ENCODE measurements at places on chromosomes 1 and 21.

DNA sequence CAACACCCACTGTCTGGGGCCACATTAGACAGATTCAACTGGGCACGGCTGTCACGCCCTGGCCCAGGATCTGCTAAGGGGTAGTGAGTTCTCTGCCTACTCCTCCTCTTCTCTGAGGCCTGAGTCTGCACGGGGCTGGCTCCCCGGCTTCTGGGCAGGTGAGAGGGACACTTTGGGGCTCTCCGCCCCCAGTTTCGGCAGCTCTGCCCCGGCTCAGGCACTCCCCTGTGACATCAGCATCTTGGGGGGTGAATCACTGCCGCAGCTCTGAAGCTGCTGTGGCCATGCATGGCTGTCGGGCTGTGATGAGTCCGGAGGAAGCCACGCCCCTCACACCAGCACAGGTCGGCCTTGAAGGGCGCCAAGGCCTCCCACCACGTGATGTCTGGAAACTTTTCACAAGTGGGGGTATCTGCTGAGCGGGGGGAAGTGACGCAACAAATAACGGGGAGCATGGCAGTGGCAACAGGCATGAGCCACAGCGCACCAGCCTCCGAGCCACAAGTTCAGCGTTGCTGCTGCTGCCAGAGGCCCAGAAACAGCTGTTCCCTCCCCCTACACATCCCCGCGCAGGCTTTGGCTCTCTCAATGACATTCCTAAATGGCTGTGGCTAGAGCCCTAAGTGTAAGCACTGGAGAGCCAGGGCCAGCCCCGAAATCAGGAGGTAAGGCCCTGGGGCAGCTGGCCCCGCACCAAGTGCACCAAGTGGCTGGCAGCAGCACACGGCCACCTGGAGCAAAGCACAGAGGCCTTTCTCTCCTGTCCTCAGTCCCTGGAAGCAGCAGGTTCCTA is 26.3 kb downstream of the ZBTB17 start:
- DNase-seq, result peak; percentile 94

- DNase-seq, result no peak
Observed at GRCh38 chr1:228958121-228958520, 222.8 kb downstream of the RHOU start.

GRCh38 chr1:204079608-204079999 is 6.7 kb downstream of the SOX13 start:
- DNase-seq, result no peak

DNA sequence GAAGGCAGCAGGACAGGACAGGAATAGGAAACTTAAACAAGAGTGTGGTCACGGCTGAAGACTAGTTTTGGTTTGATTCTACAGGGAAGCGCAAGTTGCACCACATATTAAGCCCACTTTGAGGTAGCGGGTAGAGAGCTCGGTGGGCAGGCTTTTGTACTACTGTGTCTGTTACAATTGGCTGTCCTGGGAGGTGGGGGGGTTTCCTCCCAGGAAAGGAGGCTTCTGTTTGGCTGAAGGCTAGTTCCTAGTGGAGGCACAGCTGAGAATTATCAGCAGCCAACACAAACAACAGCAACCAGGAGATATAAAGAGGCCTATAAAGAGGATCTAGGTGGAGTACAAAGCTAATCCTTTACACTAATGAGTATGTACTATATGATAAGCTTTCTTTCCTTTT is 62.7 kb downstream of the ZNF648 start:
- DNase-seq, result no peak

DNA sequence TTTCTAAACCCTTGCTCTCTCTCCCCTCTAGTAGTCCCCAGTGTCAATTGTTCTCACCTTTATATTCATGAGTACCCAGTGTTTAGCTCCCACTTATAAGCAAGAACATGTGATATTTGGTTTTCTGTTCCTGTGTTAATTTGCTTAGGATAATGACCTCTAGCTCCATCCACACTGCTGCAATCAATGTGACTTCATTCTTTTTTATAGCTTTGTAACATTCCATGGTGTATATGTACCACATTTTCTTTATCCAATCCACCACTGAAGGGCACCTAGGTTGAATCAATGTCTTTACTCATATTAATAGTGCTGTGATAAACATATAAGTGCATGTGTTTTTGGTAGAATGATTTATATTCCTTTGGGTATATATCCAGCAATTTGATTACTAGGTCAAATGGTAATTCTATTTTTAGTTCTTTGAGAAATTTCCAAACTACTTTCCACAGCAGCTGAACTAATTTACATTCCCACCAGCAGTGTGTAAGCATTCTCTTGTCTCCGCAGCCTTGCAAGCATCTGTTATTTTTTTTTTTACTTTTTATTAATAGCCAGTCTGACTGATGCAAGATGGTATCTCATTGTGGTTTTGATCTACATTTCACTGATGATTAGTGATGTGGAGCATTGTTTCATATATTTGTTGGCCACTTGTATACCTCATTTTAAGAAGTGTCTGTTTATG is 277.8 kb downstream of the LTN1 start:
- no peak for DNase-seq

DNA sequence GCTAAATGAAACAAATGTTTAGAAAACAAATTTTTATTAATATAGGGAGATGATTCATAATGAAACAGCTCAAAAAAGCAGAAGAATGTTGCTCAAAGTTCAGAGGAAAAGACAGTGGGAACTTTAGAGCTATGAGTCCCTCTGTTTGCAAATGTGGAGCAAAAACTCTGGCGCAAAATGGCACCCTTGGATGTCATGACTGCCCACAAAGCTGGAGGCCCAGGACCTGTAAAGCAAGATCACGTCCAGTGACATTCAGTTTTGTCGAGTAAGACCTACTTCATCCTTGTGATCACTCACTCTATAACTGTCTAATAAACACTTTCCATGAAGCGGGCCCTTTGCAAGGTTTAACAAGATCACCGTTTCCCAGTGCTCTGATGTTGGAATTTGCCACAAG is 9.1 kb upstream of the EXO1 start:
- peak; percentile 66 for DNase-seq

GRCh38 chr1:222616525-222616924 is 1.4 kb upstream of the MIA3 start:
- no peak for DNase-seq

GRCh38 chr1:44262816-44263567 is 49.7 kb downstream of the DMAP1 start:
- DNase-seq, result peak; percentile 80

- DNase-seq, result peak; percentile 67
Observed at GRCh38 chr21:44455524-44456213, 359 bp downstream of the LRRC3 start.

DNA sequence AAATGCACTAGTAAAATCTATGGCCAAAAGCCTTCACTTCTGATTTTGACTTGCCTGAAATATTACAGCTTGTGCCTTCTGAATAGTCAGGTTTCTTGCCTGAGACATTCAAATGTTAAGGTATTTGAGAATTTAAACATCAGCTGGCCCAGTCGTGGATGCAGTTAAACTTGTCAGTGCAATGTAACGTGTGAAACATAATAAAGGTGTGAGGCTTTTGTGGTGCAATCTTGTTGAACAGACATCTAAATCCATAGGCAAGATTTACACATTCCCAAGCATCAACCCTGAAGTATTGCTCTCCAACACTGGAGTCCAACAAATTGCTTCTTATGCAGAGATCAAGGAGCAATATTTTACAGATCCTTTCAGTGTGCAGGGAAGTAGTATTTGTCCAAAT is 4.4 kb downstream of the CCN1 start:
- no peak for DNase-seq

DNA sequence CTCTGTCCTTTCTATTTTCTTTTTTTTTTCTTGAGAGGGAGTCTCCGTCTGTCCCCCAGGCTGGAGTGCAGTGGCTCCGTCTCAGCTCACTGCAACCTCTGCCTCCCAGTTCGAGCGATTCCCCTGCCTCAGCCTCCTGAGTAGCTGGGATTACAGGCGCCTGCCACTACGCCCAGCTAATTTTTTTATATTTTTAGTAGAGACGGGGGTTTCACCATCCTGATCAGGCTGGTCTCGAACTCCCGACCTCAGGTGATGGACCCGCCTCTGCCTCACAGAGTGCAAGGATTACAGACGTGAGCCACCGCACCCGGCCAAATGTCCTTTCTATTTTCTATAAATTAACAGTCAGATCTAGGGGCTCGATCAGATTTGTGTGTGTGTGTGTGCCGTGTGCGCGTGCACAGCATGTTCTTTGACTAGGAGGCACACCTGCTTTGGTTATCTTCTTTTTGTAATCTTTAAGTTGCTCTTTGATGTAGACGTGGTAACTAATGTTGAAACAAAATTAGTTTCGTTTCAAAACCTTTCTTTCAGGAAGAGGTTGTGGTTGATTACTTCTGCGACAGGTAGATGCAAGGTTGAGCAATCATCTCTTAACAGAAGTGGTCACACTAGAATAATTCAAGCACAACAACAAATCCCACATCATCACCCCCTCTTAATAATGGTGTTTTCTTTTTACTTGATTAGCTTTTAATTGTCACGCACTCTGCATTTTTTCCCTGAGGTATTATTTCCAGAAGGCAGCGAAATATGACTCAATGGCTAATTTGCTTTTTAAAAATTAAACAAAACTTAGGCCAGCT is 779 bp upstream of the DEGS1 start:
- DNase-seq, result no peak

DNA sequence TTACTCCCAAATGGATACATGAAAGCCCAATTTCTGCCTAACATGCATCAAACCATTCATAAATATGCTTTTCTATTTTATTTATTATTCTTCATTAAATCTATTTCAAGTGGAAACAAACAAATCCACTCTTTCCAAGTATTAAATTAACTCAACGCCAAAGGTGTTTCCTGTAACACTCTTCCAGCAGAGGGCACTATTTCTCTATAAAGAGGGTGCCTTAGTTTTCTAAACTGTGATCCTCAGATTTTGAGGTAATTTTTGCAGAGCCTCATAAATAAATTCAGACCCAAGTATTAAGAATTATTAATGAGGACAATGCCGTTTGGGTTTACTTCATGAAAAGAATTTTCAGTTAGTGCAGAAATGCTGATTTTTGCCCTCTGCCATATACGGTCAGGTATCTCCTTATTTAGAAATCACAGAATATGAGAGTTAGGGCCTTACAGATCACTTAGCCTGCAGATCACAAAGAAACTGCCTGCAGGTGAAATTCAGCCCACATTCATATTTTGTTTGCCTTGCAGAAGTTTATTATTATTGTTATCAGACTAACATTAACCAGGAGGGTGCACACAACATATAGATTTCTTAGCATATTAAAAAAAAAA is 40.1 kb upstream of the MYSM1 start:
- DNase-seq, result peak; percentile 89

DNA sequence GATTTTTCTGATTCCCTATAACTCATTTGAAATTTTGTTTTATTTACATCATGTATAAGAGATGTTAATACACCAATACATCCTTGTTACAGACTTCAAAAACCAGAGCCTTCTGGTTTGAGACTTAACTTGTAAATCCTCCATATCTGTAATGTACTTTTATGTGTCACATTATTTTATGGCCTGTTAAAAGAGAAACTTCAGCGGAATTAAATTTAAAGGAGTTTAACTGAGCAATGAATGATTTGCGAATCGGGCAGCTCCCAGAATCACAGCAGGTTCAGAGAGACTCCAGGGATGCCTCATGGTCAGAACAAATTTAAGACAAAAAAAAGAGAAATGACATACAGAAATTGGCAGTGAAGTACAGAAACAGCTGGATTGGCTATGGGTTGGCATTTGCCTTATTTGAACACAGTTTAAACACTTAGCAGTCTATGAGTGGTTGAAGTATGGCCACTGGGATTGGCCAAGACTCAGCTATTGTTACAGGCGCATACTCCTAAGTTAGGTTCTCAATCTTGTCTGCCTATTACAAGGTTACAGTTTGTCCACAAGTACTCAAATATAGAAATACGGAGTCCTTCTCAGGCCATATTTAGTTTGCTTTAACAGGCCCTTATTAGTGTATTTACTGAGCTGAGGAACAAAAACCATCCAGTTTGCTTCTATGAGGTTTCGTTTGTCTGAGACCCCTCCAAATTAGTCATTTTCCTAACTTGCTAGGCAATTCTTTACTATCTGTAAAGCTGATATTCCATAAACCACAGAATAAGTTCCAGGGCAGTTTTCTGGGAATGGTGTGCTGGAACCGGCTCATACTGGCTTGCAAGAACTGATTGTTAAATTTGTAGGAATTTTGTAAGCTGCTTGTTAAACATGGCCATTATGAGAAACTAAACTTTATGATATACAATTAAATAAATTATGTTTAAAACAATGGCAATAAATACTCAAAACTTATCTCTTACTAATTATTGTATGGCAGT is 56.2 kb upstream of the WDR26 start:
- DNase-seq, result no peak

GRCh38 chr1:41978986-41979385 is 60.3 kb upstream of the HIVEP3 start:
- no peak for DNase-seq

GRCh38 chr1:236888126-236888525 is 93.0 kb downstream of the MTR start:
- no peak for DNase-seq

- no peak for DNase-seq
Observed at GRCh38 chr1:220457957-220458609, 69.9 kb upstream of the MARK1 start.

DNA sequence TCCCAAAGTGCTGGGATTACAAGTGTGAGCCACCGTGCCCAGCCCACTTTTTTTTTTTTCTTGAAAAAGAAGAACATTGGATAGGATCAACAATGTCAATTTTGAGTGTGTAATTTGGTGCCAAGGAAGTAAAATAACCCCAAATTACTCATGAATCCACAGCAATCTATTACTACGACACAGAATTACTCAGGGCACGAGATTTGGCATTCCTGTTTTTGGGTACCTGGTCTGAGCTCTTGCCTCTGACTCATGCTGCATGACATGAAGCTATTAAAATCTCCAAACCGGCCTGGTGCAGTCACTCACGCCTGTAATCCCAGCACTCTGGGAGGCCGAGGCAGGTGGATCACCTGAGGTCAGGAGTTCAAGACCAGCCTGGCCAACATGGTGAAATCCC is 10.4 kb downstream of the RNF19B start:
- no peak for DNase-seq

GRCh38 chr1:246267896-246268295 is 239.2 kb downstream of the SMYD3 start:
- no peak for DNase-seq

DNA sequence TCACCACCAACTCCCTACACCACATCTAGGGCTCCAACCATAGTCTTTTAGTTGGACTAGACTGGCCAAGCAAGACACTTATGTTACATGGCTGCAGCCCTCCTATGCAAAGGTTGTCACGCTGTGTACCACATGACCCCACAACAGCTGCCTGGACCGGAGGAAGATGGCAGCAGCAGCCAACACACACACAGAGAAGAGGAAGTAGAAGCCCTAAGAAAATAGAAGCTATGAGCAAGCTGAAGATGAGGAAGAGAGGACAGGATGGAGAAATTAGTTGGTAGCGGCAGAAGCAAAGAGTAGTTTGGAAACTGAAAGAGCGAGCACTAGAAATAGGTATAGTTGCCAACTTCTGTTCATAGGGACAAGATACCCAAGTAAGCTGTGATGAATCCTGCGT is 60.8 kb upstream of the RALGPS2 start:
- peak; percentile 60 for DNase-seq

DNA sequence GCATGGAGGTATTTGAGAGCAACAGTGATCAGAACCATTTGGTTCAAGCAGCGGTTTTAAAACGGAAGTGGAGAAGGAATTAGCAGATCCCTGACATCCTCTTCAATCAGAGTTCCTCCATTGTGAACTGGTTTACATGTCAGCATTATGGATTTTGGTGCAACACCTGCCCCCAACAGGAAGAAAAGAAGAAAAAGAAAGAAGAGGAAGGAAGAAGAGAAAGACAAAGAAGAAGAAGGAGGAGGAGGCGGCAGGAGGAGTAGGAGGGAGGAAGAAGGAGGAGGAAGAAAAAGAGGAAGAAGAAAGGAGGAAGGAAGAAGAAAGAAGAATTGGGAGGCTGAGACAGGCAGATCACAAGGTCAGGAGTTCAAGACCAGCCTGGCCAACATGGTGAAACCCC is 17.4 kb downstream of the NDUFS5 start:
- no peak for DNase-seq

- no peak for DNase-seq
Observed at GRCh38 chr1:200971428-200971903, 52.0 kb downstream of the KIF21B start.

Data from suppressor macrophage treated with lipopolysaccharide for 4 hours (primary cell).